Activated naive CD4-positive, alpha-beta T cell treated with anti-CD3 and anti-CD28 coated beads, Interleukin-2, amount 50 U/mL, for 72 hours (primary cell): ENCODE measurements at places on chromosomes 1 and 21.

- no peak for DNase-seq
These were observed 12.2 kb downstream of the PLEKHO1 start for GRCh38 chr1:150161747-150162581.

GRCh38 chr1:76723949-76724348 lies 143.3 kb upstream of the ST6GALNAC5 start:
- no peak for DNase-seq

DNA sequence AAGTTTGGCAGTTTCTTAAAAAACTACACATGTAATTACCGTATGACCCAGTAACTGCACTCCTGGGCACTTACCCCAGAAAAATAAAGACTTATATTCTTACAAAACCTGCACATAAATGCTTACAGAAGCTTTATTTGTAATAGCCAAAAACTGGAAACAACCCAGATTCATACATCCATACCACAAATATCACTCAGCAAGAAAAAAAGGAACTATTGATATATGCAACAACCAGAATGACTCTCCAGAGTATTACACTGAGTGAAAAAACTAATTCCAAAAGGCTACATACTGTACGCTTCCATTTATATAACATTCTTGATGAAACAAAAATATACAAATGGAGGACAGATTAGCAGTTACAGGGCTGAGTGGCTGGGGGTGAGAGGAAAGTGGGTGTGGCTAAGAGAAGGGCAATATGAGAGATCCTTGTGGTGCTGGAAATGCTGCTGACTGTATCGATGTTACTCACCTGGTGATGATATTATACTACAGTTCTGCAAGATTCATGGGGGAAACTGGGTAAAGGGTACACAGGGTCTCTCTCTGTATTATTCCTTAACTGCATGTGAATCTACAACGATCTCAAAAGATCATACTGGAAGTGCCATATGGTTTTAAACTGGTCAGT lies 96.0 kb upstream of the GNG4 start:
- DNase-seq: no peak

- DNase-seq: no peak
These were observed 364.0 kb downstream of the CAMTA1 start for GRCh38 chr1:7149080-7149838.

- no peak for DNase-seq
These were observed 28.4 kb downstream of the EXTL2 start for GRCh38 chr1:100866041-100866900.

- no peak for DNase-seq
These were observed 104.6 kb downstream of the KCND3 start for GRCh38 chr1:111884772-111885443.

DNA sequence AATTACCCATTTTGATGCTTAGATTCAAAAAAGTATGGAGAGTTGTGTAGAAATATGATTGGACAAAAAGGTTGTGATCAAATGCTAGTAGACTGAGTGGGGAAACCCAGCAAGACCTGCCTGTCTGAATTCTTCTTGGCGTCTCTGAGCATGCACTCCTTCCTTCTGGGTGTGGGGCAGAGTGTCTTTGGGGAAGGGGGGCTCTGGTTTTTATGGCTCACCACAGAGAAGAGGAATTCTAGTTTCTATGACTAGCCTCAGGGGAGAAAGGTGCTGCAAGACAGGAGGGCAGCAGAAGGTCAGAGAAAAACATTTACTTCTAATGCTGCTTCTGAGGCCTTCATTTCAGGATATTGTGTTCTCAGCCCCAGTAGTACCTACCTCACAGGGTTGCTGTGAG lies 33.9 kb upstream of the PIGC start:
- DNase-seq: no peak

DNA sequence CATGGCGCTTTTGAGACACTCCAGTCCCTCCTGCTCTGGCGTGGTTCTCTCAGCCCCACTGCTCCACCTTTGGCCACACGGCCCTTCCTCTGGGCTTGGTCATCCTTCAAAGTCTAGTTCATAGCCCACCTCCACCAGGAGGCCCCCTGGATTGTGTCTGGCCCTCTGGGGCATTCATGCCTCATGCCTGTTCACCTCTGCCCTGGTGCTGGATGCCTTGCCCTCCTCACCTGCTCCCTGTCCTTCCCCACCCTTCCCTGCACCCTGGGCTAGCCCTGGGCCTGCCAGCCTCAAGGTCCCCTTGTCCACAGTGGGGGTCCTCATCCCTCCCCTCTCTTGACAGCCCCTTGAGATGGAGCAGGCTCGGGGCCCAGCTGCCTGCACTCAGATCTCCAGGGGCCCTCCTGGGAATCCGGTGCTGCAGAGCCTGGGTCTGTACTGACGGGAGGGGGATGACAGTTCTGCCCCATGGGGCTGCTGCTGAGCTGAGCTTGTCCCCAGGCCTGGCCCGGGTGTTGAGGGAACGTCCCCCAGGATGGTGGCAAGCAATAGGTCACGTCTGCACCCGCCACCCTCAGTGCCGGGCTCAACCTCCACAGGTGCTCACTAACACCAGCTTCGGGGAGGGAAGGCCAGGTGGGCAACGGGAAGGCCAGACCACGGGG lies 18.4 kb downstream of the PRXL2B start:
- DNase-seq: no peak

- DNase-seq: no peak
These were observed 326.7 kb upstream of the RGS18 start for GRCh38 chr1:191831572-191831971.
